ENCODE measurements at places on chromosomes 1 and 21. TPM values are rescaled to one million over a fixed set of nuclear protein-coding genes. Genes with fewer than 3 reads are reported as not detected.

DNA sequence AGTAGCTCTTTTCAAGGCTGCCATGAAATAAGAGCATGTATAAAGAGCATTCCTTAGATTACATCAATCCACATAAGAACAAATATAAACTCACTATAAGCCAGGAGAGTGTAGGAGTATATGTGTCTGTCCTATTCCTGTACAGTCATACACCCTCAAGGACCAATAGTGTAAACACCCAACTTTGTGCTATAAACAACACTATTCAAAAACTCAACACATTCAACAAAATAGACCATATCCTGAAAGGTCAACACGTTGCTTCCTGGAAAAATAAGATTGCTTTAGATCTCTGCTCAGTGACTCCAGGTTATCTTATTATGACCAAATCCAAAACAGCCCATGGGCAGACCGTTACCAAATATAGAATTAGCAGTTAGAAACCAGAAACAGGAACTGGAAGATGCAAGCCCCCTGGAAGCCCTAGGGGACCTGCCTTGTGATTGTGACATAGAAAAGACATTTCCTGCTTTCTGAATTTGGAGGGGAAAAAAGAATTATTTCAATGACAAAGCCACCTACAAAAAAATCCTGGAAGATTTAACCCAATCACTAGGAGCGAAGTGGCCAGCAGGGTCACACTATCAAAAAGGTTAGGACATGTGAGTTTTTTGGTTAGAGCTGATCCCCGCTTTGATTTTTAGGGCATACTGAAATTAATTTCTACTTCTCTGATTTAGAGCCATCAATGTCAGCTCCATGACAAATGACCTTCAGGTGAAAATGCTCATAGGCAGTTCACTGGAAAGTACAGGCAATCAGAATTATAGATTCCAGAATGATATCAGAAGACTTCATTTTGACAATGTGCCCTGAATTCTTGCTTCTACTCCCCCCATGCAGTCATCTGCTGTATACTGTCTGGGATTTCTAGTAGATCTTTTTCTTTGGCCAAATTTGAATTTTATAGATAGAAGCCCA lies 59.9 kb downstream of the LRRC8C start:
- DNase-seq = no peak

DNA sequence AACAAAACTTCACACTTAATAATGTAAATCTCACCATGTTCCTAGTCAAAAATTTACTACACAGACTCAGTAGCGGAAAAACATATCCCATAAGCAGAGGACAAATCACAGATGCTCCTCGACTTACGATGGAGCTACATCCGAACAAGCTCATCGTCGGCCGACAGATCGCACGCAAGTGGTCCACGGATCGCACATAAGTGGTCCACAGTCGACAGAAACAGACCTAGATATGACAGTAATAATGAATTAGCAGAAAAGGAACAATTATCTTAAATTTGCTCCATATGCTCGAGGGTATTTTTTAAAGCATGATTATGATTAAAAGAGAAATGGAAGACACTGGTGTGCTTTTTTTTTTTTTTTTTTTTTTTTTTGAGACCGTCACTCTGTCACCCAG lies 36.3 kb downstream of the WDR4 start:
- DNase-seq = no peak

GRCh38 chr1:109112056-109112651 lies 1.8 kb upstream of the ELAPOR1 start:
- DNase-seq = no peak

DNA sequence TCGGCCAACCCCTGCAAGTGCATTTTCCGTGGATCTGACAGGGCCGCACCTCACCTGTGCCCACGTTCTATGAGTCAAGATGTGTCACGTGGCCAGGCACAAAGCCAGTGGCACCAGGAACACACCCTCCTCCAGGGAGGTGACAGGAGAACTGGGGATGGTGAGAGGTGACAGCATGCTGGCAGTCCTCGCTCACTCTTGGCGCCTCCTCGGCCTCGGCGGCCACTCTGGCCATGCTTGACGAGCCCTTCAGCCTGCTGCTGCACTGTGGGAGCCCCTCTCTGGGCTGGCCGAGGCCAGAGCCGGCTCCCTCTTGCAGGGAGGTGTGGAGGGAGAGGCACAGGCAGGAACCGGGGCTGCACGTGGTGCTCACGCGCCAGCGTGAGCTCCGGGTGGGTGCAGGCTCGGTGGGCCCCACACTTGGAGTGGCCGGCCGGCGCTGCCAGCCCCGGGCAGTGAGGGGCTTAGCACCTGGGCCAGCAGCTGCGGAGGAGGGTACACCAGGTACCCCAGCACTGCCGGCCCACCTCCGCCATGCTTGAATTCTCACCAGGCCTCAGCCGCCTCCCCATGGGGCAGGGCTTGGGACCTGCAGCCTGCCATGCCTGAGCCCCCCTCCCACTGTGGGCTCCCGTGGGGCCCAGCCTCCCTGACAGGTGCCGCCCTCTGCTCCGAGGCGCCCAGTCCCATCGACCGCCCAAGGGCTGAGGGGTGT lies 11.6 kb upstream of the TTC34 start:
- DNase-seq = no peak

DNA sequence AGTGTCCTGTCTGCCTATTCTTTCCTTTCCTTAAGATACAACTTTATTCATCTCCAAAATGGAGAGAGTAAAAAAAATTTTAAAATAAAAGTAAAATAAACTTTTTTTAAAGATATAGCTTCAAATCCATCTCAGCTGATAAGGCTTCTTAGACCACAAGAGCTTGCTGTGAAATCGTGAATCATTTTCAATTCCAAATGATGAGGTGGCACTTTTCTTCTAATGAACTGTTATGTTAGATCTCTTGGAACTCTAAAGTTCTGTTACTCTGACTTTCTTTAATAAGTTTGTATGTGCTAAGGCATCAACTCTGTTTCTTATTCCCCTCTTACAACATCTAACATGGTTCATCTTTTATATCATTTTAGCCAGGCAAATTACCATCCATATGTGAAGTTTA lies 4.5 kb downstream of the SH3GLB1 start:
- no peak for DNase-seq

DNA sequence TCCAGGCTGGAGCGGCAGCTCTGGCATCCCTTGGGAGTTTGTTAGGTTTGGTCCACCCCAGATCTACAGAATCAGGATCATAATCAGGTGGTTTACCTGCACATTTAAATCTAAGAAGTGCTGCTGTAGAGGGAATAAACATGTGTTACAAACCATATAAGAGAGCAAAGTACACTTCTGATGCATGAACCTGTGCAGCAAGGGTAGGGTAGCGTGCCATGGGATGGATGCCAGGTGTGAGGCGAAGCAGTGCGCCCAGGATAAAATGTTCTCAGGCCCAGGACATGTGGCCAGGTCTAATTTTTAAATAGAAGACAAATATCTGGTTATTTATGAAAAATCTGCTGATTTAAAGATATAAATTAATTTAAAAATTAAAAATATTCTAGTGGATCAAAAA lies 308.8 kb upstream of the USP24 start:
- no peak for DNase-seq

Gene GCSAML
- 0.20 TPM for total RNA-seq

Gene LMOD1
- not detected for total RNA-seq

Gene SPRR2A
- total RNA-seq = not detected

Measured in CD8-positive, alpha-beta memory T cell (primary cell).